ENCODE measurements at places on chromosomes 1 and 21. TPM values are rescaled to one million over a fixed set of nuclear protein-coding genes. Genes with fewer than 3 reads are reported as not detected.

DNA sequence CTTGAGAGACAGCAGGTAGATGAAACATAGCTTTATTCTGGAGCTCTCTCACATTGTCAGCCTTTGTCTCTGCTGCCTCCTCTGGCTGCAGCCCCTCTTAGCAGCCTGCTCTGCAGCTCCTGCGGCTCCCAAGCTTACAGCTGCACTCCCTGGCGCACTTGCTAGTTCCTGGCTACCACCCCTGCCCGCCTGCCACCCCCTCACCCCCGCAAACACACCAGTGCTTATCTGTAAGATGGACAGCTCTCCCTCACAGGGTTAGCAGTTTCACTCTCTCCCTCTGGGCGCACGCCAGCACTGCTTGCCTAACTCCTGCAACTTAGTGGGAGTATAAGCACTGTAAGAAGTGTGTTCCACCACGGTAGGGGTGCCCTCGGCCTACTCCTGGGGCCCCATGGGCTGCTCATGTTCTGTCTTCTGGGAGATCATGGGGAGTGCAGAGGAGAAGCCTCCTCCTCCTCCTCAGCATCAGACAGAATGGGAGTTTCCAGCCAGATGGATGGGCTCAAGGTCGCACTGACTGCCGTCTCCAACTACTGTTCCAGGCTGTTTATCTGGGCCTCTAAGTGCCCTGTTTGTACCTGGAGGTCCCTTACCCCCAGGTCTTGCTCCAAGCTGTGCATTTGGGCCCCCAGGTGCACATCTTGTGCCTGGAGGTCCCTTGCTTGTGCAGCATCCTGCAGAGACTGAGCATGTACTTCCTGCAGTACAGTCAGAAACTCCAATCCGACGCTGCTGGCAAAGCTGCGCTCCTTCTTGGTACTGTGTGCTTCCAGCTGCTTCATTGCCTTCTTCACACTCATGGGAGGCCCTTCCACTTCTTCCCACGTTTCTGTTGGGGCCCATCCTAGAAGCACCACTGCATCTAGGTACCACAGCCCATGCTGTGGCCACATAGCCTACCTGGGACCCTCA, 1388.1 kb downstream of the AMY1C start:
- DNase-seq: no peak

- no peak for DNase-seq
Observed at GRCh38 chr1:162062542-162063015, 6.9 kb upstream of the NOS1AP start.

DNA sequence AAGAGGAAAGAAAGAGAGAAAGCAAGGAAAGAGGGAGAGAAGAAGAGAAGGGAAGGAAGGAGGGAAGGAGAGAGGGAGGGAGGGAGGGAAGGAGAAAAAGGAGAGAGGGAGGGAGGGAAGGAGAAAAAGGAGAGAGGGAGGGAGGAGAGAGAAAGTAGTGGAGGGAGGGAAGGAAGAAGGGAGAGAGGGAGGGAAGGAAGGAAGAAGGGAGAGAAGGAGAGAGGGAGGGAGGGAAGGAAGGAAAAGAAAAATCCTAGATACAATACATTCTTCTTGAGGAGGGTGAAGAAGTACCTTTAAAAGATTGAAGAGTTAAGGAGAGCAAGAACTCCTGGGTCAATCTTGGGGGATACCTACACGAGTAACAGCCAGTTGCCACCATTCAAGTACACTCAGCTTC, 29.2 kb downstream of the MCOLN2 start:
- no peak for DNase-seq

DNA sequence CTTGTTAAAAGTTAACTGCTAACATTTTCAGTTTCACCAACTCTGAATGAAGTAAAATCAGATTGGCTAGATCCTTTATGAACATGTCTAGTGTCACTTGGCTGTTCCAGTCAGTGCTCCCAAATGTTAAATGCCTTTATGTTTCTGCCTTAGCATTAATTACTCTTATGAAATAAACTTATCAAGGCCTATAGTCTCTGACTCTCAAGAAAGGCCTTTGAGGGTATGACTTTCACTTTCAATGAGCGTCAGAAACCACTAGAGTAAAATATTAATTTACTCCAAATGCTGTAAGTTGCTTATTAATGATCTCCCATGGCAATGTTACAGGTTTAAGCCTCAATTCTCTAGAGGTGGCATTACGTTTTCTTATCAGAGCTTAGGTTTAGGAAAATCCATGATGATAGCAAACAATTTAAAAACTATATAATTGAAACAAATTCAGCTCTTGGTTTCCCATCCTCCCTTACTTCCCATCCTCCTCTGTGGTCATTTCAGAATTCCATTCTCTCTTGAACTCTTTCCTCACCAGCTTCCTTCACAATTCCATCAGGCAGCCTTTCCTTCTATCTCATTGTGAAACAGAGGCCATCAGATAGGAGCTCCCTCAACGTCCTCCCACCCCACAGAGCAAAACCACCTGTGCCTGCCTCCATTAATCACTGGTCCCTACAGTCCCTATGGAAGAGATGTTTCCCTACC, 108.6 kb upstream of the COP1 start:
- no peak for DNase-seq

- no peak for DNase-seq
Observed at GRCh38 chr1:83694449-83694848, 304.5 kb downstream of the TTLL7 start.

Gene HES4
- 25.9 TPM for total RNA-seq

Gene CD1E
- not detected for total RNA-seq

Gene S100A8
- not detected for total RNA-seq

Gene KCNQ4
- total RNA-seq: 0.44 TPM

Gene FUCA1
- total RNA-seq: 5.3 TPM

Gene DIPK1A
- 10.9 TPM for total RNA-seq
